Putamen (tissue), 1 donor: ENCODE measurements at places on chromosomes 3 and 15.

GRCh38 chr3:27312044-27312668, 57.0 kb downstream of the NEK10 start:
- DNase-seq: peak; percentile 49

GRCh38 chr3:188686324-188686723, 485.4 kb upstream of the TPRG1 start:
- DNase-seq: no peak

DNA sequence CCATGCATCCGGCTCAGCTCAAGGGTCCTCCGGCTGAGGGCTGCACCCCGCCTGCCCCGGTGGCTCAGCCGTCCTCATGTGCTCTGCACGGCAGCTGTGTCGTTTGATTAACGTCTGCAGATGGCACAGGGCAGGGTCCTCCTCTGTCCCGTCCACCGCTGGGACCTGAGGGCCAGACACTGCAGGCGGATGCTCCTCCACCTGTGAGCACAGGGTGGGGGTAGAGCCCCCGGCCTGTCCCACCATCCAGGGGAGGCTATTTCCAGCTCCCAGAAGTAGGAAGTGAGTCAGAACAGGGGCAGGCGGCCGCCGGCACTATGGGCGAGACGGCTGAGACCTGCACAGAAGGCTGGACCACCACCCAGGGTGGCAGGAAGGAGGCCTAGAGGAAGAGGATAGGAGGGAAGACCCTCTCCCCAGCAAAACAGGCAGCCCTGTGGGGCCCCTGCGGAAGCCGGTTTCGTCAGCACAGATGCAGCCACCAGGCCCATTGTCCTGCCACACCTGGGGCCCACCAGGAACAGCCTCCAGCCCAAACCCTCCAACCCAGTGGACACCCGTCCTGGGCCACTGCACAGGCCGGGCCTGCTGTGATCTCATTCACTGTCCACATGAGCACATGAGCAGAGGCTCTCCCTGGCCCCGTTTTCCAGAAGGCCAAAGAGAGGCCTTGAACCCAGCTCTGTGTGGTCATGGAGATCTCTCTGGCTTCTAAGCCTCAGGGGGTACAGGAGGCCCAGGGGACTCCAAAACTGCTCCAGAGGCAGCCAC, 12.6 kb upstream of the PLXND1 start:
- no peak for DNase-seq

DNA sequence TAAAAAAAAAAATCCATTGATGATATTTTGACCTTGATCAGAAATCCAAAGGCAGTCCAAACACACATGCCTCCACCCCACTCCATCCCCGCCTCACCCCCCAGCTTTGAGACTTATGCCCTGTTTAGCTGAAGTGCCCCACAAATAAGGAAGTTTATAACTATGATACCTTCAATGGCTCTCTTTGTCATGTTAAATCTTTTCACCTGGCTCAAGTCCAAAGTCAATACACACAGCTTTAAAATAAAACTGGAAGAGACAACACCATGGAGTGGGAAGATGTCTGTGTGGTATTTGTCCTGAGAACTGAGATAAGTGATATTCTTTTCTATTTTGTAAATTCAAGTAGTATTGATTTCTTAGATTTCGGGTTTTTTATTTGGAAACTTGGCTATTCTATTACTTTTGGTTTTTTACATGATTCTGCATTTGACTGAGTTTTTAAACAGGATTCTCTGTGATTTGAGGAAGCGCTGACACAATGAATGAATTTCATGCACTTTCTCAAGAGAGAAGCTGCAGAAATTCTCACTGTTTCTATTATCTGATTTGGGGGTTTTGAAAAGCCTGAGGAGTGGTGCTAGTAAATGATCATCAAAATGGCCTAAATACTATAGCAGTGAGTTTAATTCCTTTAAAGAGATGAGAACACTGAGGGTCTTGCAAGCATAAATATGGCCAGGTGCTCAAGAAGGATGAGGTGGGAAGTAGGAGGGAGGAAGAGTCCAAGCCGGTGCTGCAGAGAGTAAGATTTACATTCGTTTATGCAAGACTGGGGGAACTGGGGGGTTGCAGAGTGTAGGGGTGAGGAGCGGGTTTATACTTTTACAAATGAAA, 5.2 kb downstream of the FOXB1 start:
- DNase-seq: no peak

- DNase-seq: no peak
Measured at GRCh38 chr15:55775316-55775715, 32.4 kb upstream of the PRTG start.
